ENCODE measurements at places on chromosomes 3 and 15.

GRCh38 chr3:172087602-172088580 is 48.5 kb downstream of the FNDC3B start:
- DNase-seq: no peak

DNA sequence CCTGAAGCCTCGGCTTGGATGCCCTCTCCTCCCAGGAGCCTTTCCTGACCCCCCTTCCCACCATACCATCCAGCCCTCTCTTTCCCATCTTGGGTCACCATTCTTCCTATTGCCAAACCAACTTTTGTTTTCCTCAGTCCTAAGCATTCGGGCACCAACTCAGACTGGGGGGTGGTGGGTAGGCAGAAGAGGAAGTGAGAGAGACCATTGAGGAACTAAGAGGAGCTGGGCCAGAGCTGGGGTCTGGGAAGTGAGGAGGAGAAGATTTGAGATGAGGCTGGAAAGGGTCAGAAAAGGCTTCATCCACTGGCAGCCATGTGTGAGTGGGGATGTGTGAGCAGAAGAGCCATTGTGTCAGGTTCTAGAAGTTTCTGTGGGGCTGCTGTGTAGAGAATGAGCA is 37.7 kb downstream of the TKT start:
- DNase-seq: no peak

GRCh38 chr3:40847551-40847992 is 322.8 kb downstream of the ZNF621 start:
- no peak for DNase-seq

GRCh38 chr3:89617706-89618105 is 510.3 kb downstream of the EPHA3 start:
- no peak for DNase-seq

DNA sequence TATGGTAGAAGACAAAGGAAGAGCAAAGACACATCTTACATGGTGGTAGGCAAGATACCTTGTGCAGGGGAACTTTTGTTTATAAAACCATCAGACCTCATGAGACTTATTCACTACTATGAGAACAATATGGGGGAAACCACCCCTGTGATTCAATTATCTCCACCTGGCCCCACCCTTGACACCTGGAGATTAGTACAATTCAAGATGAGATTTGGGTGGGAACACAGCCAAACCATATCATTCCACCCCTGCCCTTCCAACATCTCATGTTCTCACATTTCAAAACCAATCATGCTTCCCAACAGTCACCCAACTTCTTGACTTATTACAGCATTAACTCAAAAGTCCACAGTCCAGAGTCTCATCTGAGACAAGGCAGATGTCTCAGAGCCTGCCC is 21.7 kb upstream of the PLSCR1 start:
- DNase-seq: no peak

DNA sequence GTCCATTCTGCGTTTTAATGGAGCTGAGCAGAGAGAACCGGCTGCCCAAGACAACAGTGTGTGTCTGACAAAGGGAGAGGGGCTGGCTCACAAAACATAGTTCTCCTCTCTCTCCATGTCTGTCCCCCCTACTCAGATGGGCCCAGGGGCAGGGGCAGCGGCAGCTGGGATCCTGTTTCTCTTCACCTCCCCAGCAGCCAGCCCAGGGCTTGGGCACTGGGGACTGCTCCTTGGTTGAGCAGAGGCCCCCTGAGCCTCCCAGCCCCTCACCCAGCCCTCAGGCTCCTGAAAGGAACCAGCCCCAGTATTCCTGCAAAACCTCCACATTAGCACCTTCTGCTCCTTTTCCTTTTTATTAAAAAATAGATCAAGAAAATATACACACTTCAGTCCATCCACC is 17.8 kb downstream of the TPRA1 start:
- DNase-seq: no peak

DNA sequence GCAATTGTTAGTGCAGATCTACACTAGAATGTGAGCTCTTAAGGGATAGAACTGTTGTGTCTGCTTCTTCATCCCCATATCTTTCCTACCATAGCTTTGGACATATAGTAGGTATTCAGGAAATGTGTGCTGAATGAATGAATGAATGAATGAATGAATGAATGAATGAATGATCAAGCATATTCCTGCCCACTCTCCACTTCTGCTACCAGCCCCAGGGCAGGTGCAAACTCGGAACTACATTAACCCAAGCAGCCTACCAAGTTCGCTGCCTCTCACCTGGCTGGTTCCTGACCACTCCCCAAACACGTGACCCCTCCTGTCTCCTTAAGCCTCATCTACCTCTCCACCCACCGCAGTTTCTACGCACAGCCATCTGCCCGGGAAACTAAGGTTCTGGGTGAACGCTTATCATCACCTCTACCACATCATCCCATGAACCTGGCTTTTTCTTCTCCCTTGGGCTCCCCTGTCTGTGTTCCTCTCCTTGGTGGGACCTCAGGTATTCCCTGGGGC is 26.8 kb downstream of the PAQR5 start:
- no peak for DNase-seq

- DNase-seq: no peak
These were observed 4.8 kb upstream of the CSK start for GRCh38 chr15:74776821-74777768.

- DNase-seq: no peak
These were observed 862.5 kb downstream of the FHIT start for GRCh38 chr3:60388731-60389130.

DNA sequence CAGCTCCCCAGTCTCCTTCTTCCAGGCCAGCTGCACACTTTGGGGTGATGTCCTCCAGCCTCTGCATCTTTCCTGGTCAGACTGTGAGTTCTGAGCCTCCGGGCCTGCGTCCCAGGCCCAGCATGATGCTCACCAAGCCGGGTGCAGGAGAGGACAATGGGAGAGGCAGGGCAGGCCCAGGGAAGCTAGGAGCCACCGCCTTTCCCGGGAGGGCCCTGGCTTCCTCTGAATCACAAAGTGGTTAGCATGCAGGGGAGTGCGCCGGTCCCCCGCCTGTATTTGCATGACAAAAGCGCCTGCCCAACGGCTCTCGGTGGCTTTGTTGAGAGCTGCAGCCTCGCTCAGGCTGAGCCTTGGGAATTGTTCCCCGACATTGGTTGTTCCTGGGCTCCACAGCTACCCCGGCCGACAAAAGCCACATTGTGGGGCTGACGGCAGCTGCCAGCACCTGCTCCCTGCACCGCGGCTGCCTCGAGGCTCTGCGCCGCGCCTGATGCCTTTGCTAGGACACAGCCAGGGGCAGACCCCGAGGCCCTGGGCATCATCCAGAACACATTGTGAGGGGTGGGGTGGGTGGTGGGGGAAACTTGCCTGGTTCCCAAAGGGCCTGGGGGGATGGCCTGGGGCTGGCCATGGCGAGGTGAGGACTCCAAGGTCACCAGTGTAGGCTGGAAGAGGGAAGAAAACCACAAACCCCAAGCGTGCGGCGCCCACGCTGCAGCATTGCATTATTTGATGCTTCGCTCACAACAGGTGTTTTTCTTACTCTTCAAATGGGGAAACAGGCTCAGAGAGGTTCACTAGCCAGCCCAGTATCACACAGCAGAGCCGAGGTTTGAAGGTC is 20.0 kb upstream of the KLF13 start:
- no peak for DNase-seq

- DNase-seq: no peak
These were observed 86.6 kb downstream of the FOXB1 start for GRCh38 chr15:60090747-60091146.

GRCh38 chr15:50797926-50798325 is 32.4 kb upstream of the SPPL2A start:
- no peak for DNase-seq

DNA sequence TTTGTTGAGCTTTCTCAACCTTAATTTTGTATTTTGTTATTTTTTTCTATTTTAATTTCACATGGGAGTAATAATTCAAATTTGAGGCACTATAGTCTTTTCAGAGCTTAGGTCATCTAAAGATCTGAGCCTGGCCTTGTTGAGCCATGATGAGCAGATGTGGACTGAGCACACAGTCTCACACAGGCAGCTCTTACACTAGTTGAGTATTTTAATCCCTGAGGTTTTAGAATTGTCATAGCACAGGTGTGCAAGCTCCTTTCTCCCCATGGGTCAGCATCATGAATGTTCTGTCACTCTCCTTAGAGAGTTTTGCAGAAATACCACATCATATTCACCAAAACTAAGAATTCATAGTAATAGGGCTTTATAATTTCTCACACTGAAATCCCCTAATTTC is 4.9 kb downstream of the ZBTB38 start:
- DNase-seq: no peak

GRCh38 chr3:49717959-49718857 is 1.3 kb downstream of the AMIGO3 start:
- no peak for DNase-seq

- DNase-seq: no peak
These were observed 27.9 kb downstream of the FBN1 start for GRCh38 chr15:48617619-48618018.

- DNase-seq: peak; percentile 13
These were observed 62.1 kb upstream of the XCR1 start for GRCh38 chr3:46089237-46090011.

GRCh38 chr3:195147649-195148080 is 123.3 kb downstream of the XXYLT1 start:
- DNase-seq: no peak

GRCh38 chr3:35936571-35936970 is 297.2 kb downstream of the ARPP21 start:
- DNase-seq: no peak

DNA sequence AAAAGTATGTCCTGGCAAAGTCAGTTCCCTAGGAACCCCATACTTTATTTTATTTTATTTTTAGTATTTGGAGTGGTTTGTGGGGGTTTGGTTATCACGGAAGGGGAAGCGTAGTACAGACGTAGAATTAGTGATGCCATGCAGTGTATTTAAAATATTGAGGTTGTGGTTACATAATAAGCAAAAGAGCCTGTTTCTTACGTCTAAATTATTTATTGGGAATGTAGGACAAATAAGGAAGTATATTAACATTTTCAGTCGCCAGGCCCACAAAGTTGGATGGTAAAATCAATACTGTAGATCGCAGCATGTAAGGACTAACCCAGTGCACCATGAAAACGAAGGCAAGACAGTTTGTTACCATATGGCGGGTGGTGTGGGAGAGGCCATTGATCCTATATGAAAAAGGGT is 558 bp downstream of the DTWD1 start:
- no peak for DNase-seq

DNA sequence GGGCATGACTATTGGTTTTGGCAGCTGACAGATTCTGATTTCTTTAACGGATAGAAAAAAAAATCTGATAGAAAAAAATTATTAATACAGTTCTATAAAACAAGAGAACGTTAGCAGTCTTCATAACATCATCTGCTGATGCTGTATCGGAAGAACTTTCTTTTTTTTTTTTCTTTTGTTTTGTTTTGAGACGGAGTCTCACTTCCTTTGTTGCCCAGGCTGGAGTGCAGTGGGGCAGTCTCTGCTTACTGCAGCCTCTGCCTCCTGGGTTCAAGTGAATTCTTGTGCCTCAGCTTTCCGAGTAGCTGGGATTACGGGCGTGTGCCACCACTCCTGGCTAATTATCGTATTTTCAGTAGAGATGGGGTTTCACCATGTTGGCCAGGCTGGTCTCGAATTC is 271.2 kb upstream of the DPPA4 start:
- DNase-seq: no peak

DNA sequence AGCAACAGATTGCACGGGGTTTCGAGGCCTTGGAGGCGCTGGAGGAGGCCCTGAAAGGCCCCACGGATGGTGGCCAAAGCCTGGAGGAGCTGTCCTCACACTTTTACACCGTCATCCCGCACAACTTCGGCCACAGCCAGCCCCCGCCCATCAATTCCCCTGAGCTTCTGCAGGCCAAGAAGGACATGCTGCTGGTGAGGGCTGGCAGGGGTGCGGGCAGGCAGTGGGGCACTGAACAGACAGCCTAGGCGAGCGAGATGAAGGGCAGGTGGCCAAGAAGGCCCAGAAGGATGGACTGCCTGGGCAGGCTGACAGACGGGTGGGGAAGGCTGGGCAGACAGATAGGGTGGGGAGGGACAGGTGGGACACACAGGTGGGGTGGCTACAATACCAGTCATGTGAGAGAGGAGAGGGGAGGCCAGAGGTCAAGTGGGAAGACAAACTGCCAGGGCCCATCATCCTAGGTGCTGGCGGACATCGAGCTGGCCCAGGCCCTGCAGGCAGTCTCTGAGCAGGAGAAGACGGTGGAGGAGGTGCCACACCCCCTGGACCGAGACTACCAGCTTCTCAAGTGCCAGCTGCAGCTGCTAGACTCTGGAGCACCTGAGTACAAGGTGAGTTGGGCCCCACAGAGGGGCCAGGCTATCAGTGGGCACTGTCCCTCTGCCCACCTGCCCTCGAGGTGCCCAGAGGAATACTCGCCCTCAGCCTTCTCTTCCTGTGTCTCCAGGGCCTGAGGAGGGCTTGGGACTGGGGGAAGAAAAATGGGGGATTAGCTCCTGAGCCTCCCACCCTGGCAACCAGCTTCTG is 3.1 kb downstream of the PARP3 start:
- DNase-seq: no peak

DNA sequence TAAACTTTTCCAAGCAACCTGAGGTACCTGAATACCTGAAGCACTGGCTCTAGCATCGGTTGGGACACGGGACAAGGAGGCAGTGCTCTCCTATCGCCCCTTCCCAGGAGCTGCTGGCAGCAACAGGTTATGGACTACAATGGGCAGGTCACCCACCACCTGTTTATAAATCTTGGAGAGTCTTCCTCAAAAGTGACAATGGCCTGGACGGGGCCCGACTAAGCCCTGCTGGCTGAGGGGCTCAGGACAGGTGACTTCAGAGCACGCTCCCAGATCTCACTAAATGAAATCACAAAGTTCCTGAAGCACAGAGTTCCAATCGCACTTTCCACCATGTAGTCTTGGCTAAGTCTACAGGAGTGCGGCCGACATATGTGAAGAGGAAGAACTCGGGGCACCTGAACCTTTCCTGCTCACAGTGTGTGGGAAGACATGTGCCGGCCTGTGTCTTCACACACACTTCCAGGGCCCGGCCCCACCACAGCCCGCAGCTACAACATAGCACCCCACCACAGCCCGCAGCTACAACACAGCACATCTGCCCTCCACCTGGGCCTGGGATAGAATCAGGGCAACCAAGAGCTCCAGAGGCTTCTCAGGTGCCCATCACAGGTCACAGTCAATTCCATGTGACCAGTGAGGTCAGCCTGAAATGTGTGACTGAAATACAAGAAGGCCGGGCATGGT is 12.9 kb downstream of the CYFIP1 start:
- no peak for DNase-seq

DNA sequence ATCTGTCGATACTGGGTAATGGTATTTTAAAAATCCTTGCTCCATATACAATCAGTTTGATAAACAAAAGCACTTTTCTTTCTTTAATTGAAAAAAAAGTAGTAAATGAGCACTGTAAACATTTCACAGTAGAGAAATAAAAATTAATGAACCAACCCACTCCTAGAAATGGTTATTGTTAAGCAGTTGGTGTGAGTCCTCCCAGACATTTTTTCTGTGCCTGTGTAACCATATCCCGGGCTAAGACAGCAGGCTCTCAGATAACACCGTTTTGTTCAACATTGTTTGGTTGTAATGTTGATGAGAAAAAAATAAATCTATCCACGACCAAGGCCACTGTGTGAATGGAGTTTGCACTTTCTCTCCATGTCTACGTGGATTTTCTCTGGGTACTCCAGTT is 42.6 kb downstream of the PXK start:
- no peak for DNase-seq

GRCh38 chr3:151568184-151568583 is 107.3 kb upstream of the IGSF10 start:
- DNase-seq: no peak

Data from caudate nucleus (tissue), 63 donors.